ENCODE measurements at places on chromosomes 7 and 10. TPM values are rescaled to one million over a fixed set of nuclear protein-coding genes. Genes with fewer than 3 reads are reported as not detected.

Gene SPAM1
- total RNA-seq: not detected

Gene BMPER
- total RNA-seq: 0.35 TPM

Gene HOXA5
- total RNA-seq: 34.2 TPM

Gene TMEM184A
- total RNA-seq: 2.6 TPM

Gene OR2A7
- total RNA-seq: 5.6 TPM

Gene VWDE
- 3.0 TPM for total RNA-seq

GRCh38 chr7:113128031-113128430 lies 9.7 kb upstream of the SMIM30 start:
- DNase-seq: peak; percentile 22

DNA sequence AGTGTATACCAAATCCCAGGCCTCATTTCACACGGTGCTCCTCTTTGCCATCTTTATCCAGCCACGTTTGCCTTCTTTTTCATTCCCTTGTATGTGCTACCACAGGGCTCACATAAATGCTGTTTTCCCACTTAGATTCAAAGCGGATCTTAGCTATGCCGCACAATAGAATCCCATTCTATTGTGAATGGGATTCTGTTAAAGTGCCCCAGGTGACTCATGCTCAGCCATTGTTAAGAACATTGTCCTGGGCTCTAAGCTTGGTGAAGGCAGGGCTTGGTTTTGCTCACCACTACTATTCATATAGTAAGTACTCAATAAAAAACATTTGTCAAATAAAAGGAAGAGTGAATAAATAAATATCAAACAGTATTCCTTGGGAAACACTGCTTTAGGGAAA lies 72.3 kb upstream of the PHYHIPL start:
- no peak for DNase-seq

Gene IL2RA
- not detected for total RNA-seq

DNA sequence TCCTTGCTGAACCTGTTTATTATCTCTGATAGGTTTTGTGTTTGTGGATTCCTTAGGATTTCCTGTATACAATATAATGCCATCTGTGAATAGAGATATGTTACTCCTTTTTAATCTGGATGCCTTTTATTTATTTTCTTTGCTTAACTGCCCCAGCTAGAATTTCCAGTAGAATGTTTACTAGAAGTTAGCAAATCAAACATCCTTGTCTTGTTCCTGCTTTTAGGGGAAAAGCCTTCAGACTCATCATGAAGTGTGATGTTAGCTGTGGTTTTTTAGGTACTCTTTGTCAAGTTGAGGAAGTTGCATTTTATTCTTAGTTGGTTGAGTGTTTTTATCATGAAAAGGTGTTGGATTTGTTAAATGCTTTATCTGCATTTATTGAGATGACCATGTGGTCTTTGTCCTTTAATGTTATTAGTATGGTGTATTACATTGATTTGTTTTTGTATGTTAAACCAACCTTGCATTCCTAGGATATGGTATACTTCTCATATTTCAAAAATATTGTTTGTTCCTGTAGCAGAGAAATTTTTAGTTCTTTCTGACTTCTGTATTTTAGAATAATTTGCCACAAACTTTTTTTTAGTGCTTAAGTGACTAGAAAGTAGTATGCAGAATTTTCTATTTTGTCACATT lies 24.3 kb downstream of the PPP2R2D start:
- no peak for DNase-seq

DNA sequence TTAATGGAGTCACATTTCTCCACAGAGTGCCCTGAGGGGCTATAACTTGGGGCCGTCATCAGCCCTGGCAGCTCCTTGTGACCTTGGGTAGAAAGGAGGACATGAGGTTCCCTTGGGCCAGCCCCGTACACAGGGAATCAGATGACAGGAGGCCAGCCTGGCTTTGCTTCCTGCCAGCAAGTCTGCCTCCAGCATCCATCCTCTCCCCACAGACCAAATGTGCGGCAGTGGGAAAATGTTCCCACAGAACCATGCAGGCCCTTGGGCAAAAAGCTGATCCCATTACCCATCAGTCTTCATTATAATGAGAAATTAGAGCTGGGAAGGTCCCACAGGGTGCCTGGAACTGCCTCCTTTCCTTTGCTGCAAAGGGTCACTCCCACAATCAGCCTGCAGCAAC lies 908.3 kb downstream of the GRID1 start:
- no peak for DNase-seq

Gene DMTF1
- total RNA-seq: 23.8 TPM

Gene NCF1
- total RNA-seq: 0.10 TPM

Gene CFAP43
- total RNA-seq: 4.7 TPM

Data from renal cortical epithelial cell (primary cell).